ENCODE measurements at places on chromosomes 3 and 15. TPM values are rescaled to one million over a fixed set of nuclear protein-coding genes. Genes with fewer than 3 reads are reported as not detected.

DNA sequence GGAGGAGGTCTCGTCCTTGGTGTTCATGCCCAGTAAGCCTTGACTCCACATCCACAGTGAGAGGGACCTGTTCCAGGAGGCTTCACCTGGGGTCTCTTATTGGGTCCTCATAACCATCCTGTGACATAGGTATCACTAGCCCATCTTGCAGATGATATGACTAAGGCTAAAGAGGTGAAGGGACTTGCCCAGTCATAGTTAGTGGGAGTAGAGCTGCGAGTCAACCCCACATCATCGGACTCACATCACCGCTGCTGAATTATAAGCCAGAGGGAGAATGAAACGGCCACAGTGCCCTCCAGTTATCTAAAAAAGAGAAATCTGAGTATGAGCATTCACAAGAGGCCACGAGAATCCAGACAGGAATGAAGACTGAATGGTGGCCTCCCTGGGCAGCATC is 66.0 kb downstream of the MESD start:
- no peak for DNase-seq

GRCh38 chr15:33149919-33150318 is 44.6 kb downstream of the FMN1 start:
- peak; percentile 13 for DNase-seq

DNA sequence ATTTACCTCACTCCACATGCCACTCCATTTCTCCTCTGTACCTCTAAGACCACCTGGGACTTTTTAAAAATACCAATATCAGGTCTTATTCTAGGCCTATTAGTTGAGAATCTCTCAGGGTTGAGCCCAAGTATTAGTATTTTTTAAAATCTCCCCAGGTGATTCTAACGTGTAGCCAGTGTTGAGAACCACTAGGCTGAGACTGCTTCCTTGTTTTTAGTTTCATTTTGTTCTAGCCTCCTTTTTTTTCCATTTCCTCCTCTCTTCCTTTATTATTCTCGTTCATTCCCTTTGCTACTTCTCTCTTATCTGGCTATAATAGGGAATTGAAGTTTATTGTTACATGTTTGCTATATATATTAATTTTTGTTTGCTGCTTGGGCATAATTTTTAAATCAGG is 217.8 kb upstream of the CD96 start:
- peak; percentile 5 for DNase-seq

GRCh38 chr3:177977381-177978158 is 558.7 kb upstream of the KCNMB2 start:
- DNase-seq = peak; percentile 75

GRCh38 chr3:1007866-1008265 is 85.0 kb upstream of the CNTN6 start:
- DNase-seq = no peak

- DNase-seq = no peak
Measured at GRCh38 chr3:128471110-128471509, 4.4 kb upstream of the DNAJB8 start.

DNA sequence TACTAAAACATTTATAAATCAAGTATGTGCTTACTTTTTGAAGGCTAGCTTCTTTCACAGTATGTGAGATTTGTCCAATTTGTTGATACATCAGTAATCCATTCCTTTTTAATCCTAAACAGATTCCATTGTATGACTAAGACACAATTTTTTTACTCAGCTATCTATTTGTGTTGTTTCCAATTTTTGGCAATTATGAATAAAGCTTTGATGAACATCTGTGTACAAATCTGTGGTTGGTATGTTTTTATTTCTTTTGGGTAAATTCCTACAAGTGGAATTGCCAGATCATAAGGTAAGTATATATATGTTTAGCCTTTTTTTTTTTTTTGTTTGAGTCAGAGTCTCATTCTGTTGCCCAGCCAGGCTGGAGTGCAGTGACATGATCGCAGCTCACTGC is 56.2 kb upstream of the VEPH1 start:
- no peak for DNase-seq

The LNP1 gene
- 2.8 TPM for total RNA-seq

The POTEB2 gene
- total RNA-seq = not detected

DNA sequence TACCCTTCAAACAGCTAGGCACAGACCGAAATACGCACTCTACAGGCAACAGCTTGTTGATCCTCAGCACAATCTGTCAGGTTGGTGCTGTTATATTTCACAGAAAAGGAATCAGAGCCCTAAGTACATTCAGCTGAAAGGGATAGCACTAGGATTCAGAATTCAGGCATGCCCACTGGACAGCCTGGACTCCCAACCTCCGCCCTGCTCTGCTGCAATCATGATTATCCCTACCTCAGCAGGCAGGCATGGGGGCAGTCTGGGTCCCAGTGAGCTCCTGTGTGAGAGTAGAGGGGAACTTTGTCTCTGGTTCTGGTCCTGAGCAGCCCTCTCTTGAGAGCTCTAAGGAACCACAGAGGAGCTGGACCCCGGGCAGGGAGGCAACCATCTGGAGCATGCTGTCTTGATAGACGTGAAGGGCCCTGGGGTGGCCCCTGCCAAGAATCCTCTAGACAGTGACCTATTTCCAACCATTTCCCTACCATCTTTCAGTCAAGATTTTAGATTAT is 23.4 kb upstream of the NOX5 start:
- DNase-seq = no peak

DNA sequence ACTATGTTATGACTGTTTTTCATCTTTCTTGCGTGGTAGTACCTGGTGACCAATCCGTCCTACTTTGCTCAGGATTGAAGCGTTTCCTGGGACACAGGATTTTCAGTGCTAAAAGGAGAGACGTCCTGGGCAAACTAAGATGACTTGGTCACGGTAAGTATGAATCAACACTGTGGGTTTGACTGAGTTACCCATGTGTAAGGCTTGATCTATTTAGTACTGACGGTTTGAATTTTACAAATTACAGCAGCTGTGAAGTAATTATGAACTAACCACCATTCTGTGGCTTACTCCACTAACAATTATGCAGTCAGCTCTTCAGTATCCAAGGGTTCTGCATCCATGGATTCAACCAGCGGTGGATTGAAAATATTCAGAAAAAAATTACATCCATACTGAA is 172.9 kb upstream of the FEZF2 start:
- no peak for DNase-seq

GRCh38 chr3:11601446-11602238 is 42.1 kb downstream of the VGLL4 start:
- DNase-seq = peak; percentile 29

The SLC25A36 gene
- 29.3 TPM for total RNA-seq

DNA sequence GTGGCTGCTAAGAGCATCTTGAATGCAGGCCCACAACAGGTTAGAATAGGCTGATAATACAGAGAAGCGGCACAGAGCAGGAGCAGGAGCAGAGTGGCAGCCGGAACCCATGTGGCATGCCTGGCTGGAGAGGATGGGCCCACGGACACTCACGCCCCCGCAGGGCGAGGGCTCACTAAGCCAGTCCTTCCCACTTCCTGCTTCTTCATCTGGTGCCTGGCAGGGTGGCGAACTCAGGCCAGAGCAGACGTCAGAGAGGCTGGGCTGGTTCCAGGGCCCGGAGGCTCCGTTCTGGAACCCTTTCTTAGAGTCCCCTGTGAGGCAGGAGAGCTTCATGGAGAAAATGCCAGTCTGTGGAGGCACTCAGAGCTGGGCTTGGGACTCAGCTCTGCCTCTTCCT is 195.1 kb downstream of the NTRK3 start:
- no peak for DNase-seq

- DNase-seq = no peak
Measured at GRCh38 chr3:4517643-4518311, 24.6 kb downstream of the ITPR1 start.

DNA sequence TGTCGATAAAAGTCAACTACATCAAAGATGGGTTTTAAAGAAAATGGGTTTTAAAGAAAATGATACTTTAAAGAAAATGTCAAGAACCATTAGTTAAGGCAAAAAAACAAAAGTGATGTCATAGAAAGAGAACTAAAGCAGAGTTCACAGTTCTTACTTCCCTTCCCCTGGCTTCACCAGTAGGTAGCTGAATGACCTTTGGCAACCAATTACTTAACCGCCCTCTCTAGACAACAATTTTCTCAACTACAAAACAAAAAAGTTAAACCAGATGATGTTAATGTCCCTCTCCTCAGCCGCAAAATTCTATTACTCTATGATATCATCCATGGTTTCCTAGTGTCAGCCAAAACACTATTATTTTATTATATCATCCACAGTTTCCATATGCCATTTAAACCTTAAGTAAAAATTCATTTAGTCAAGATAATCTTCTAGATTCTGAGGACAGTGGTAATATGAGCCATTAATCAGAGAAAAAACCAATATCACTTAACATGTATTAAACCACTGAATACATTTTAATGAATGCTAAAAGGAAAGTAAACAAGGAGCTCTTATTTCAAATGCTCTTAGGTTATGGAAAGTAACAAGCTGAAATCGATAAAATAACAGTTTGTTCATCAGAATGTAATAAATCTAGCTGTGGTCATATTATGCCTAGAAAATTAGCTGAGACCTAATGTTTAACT is 13.1 kb downstream of the RYK start:
- no peak for DNase-seq

DNA sequence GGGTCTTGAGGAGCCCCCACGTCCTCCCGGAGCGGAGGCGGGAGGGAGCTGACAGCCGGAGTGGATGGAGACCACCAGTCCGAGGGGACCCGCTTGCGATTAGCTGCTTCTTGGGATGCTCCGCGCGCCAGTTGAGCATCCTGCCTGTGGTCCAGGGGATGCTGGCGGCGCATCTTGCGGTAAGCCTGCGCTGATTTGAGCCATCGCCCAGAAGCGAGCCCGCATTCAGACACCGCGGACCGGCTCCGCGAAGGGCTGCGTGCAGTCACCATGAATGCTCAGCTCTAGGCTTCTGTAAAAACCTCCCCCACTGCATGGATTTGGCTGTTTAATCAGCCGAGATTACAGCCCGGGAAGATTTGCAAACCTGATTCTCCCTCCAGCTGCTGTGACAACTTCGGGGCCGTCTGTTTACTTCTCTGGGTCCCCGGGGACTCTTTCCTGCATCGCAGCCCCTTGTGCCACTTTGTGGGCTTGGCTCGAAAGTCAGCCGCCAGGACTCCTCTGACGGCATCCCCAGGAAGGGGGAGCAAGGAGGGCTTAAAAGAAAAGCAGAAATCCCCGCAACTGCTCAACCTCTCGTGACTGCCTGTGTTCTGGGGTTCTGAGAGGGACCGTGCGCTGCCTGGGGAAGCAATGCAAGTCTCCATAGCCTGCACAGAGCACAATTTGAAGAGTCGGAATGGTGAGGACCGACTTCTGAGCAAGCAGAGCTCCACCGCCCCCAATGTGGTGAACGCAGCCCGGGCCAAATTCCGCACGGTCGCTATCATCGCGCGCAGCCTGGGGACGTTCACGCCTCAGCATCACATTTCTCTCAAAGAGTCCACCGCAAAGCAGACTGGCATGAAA is 171.1 kb downstream of the KCNAB1 start:
- no peak for DNase-seq

GRCh38 chr3:64813326-64813725 is 125.5 kb upstream of the ADAMTS9 start:
- no peak for DNase-seq

DNA sequence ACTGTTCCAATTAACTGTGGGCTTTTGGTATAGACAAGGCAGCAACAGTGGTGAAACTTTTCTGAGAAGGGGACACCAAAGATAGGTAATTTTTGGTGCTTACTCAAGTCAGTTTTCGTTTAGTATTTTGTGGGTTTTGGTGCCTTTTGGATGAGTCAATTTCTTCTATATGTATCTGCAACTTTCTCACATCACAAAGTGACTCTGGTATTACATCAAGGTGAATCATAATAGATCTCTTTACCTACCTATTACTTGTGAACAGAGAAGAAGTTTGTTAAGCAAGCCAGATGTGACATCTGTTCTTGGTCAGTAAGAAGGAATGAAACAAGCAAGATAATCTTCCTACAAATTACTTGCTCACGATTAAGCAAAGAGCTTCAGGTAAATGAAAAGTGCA is 732.4 kb upstream of the DPPA4 start:
- DNase-seq = no peak

GRCh38 chr15:71117714-71118305 is 2.5 kb downstream of the THSD4 start:
- no peak for DNase-seq

GRCh38 chr3:173709026-173709425 is 311.5 kb downstream of the NLGN1 start:
- peak; percentile 10 for DNase-seq

GRCh38 chr3:141575879-141576743 is 89.3 kb downstream of the RASA2 start:
- DNase-seq = peak; percentile 43

The RBMS3 gene
- 14.9 TPM for total RNA-seq

DNA sequence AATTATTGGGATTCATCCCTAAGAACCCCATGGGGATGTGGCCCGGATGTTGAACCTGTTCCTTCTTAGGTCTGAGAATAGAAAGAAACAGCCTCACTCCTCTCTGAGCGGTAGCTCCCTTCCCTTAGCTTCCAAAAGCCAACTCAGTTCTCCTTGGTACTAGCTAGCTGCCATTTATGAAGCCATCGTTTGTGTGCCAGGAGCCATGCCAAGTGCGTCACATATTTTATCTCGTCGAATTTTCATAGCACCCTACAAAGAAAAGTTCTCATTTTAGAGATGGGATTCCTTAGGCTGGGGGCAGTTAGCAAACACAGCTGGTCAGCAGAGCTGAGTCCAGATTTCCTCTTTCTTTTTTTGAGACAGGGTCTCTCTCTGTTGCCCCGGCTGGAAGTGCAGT is 45.4 kb upstream of the GLCE start:
- DNase-seq = no peak

GRCh38 chr15:26682598-26683164 is 90.2 kb downstream of the GABRB3 start:
- no peak for DNase-seq

DNA sequence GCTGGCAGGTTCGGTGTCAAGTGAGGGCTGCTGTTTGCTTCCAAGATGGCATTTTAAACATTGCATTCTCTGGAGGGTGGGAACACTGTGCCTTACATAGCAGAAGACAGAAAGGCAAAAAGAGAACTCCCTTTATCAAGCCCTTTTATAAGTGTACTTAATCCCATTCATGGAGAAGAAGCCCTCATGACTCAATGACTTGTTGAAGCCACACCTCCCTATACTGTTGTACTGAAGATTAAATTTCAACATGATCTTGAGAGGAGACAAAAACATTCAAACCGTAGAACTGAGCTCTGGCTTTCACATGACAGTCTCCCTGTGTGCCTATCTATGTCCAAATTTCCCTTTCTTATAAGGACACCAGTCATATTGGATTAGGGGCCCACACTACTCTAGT is 443.4 kb upstream of the CDIN1 start:
- DNase-seq = no peak

DNA sequence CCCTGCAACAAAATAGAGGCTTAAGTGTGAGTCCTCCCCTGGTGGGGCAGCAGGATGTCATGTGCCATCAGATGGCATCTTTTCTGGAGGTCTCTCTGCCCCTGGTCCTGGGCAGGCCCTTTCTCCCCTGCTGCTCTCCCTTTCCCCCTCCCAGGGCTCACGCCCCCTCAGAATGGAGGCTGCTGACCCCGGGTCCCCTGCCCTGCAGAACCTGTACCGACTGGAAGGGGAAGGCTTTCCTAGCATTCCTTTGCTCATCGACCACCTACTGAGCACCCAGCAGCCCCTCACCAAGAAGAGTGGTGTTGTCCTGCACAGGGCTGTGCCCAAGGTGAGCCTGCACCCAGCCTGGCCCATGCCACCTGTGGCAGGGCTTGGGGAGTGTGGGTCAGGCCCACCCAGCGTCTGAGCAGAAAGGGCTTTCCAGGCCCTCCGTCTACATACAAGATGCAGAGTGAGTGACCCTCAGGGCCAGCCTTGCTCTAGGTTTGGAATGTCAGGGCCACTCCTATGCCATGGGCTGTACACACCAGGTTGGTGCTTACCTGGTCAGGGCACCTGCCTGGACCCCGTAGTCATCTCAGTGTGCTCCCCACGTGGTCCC is 7.1 kb downstream of the FES start:
- no peak for DNase-seq
